ENCODE measurements at places on chromosomes 16 and 17.

DNA sequence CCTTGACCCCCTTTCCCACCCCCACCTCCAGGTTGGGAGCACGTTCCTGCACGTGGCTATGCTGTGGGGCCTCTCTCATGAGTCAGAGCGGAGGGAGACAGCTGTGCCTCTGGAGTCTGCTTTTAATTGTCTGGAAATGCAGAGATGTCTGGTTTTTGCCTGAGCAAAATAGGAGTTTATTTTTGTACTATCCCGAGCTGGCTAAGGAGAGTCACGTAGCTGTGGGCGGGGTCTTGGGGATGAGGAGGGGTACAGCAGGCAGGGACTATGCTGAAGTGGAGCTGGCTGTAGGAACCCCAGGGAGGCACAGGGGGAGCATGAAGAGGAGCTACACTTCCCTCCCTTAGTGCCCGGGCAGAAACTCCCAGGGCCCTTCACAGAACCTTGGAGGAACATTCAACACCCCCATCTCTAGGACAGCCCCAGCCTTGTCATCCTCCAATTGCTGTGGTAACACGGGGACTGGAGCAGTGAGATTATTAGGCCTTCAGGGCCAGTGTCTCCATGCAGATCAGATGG, 44.7 kb upstream of the LGALS9 start:
- peak; percentile 87 for DNase-seq

DNA sequence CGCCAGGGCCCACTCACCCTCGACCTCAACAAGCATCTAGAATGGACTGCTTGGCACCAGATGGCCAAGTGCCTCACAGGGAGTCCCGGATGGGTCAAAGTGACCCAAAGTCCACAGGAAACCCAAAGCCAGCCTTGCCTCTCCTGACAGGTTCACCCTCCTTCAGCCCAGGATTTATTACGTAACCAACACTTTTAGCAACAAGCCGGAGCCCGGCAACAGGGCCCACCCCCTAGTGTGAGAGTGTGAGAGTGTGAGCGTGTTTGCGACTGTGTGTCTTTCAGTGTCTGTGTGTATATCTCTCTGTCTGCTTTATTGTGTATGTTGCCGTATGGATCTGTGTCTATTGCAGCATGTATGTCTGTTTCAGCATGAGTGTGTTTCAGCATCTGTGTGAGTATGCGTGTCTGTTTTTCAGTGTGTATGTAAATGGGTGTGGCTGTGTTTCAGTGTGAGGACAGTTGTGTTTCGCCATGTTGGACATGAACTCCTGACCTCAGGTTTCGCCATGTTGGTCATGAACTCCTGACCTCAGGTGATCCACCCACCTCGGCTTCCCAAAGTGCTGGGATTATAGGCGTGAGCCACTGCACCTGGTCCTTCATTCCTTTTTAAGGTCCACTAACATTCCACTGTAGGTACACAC, 13.7 kb upstream of the PEMT start:
- no peak for DNase-seq

DNA sequence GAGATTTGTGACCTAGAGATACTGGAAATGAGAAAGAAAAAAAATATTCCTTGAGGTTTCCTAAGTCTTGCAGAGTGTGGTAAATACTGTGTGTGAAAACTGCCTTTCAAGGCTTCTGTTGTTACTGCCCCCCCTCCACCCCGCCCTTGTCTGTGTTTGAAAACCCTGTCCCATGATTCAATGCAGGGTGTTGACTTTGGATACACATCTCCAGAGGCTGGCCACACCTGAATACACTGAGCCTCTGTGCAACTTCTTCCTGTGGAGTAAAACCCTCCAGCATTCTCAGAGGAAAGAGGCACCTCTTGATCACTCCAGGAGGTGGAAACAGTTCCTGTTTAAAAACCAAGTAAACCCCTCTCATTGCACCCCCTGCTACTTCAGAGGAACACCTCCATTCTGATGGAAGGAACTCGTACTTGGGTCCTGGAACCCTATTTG, 123.0 kb upstream of the CACNG5 start:
- DNase-seq: no peak

DNA sequence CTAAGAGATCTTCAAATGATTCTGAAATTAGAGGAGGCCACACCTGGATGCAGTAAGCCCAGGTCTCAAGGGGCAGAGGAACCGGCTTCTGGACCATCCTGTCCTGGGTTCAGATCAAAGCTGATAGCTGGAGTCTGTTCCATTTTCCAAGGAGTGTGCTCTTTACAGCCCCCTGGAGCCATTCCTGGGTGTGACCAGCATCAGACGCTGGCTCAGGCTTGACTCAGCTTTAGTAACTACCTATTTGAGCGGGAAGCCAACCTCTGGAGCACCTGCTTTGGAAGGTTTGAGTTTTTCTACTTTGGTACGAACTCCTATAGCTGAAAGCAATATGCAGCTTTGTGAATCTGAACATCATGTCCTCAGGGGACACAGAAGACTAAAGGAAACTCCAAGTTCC, 12.9 kb upstream of the BBS2 start:
- DNase-seq: no peak

DNA sequence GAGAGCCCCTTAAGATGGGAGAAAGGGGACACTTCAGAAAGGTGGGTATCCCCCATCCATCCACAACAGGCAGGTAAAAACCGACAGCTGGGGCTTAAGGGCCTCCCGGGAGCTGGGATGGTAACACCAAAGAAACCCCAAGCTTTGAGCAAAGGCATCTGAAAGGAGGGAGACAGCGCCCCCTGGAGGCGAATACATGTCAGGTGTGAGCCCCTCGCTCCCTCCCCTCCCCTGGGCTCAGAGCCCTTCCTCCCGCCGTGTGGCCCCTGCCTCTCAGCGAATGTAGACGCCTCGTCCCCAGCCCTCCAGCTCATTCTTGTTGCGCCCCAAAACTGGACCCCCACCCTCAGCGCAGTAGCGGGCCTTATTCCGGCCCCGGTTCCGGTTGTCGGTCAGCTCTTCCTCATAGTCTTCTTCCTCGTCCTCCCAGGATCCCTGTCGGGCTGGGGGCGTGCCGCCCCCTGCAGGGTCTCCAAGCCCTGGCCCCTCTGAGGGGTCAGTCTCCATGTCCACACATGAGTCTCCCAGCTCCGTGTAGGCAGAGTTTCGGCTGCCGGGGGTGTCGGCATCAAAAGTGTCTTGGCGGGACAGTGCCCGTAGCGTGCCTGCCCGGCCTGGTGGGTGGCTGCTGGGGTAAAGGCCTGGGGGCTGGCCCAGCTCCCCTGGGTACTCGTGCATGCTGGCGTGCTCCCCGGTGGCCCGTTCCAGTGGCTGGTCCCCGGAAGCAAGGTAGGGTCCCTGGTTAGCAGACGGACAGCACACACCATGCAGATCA, 9.1 kb upstream of the ARL5C start:
- peak; percentile 55 for DNase-seq

- no peak for DNase-seq
Measured at GRCh38 chr16:12519986-12520385, 283.7 kb downstream of the CPPED1 start.

- DNase-seq: no peak
Measured at GRCh38 chr17:74760404-74761105, 12.1 kb downstream of the NHERF1 start.

- peak; percentile 42 for DNase-seq
Measured at GRCh38 chr16:53022374-53022773, 30.3 kb downstream of the CHD9NB start.

DNA sequence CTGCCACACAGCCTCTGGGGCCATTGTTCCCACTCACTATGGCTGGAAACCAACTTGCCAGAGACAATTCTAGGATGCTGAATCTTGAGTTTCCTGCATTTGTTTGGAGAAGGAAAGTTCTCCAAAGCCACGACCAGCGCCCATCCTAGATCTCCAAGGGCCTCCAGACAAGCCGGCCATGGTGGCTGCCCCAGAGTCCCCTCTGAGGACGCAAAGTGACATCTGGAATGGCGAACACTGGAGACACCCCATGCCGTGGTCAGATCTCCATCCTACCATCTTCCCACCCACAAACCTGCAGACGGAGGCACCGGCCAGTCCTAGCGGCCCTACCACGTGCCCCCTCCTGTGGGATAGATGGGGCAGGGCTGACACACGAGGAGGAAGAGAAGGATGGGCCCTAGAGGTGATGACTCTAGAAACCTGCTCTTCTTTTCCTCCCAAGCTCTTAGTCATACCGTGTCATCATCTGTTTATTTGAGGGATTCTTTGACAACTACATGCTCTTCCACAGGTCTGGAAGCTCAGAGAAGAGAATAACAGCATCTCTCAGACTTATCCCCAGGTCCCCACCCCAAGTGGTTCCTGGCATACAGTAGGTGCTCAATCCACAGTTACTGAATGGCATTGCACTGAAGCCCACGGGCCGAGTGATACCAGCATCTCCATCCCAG, 71.3 kb downstream of the MYH11 start:
- DNase-seq: no peak

GRCh38 chr16:50593410-50594150, 45.4 kb downstream of the NKD1 start:
- peak; percentile 29 for DNase-seq

GRCh38 chr17:56148333-56148732, 4.9 kb upstream of the ANKFN1 start:
- DNase-seq: no peak

DNA sequence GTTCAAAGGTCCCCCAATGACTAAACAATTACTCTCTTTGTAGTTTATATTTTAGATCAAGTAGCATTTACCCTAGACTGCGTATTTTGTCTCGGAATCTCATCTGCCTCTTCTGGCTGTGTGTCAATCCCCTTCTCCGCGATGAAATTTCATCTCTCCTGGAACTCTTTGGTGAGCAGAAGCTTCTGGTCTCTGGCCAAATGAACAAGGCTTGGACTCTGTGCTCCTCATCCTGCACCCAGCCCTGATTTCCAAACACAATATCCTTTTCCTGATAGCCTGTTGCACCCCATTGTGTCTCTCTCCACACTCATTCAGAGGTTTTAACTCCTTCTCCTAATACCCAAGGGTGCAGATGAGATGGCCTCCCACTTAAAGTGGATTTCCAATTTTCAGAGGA, 609.4 kb upstream of the CDH5 start:
- no peak for DNase-seq

DNA sequence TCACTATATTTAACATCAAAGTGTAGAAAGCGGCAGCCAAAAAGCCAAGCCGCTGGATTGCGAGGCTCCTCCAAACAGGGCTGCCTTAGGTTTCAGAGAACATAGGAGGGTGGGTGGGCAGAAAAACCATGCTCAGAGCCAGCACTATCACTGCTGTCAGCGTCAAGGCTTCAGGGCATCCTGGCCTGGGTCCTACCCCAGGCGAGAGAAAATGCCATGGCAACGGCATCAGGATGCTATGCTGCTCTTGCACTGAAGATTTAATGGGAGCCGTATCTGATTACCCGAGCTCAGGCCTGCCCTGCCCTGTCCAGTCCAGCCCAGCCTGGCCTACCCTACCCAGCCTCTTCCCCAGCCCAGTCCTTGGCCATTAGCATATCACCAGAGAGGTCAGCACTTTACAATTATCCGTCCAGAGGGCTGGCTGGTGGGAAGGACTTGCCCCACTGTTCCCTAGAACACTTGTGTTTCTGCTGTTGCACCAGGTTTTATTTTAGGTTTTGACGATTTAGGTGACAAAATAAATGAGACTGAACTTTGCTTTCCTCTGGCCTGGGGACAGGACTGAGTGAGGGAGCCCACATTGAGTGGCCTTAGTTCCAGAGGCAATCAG, 61.1 kb downstream of the TOM1L2 start:
- DNase-seq: no peak

DNA sequence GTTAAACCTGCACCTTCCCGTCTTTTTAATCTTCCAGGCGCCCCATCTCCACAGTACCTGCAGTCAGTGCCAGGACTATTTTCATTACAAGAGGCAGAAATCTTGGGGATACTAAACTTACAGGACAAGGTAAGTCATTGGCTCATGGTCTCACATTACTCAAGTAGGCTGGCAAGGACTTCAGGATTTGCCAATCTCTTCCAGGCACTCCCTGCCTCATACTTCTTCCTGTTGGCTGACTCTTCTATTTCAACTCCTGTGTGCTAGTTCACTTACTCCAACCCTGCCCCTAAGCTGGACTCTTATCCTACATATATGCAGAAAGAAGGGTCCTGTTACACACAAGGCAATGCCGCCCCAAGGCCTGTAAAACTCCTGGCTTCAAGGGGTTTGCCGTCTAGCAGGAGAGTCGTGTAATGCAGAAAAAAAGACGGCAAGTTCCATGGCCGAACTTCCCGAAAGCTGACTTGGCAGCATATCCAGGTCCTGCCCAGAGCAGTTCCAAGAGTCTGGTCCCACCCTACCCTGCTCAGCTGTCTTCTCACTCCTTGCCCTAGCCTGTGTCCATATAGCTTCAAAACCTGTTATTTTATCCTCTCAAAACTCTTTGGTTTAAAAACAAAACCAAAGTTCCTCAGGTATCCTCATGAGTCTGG, 14.8 kb downstream of the ERN1 start:
- DNase-seq: no peak

All from fibroblast of skin of right quadriceps (primary cell).